ENCODE measurements at places on chromosomes 5 and 9. TPM values are rescaled to one million over a fixed set of nuclear protein-coding genes. Genes with fewer than 3 reads are reported as not detected.

GRCh38 chr5:22076586-22076985 lies 776.6 kb downstream of the CDH12 start:
- DNase-seq, result no peak

- DNase-seq, result no peak
These were observed 638.1 kb downstream of the ACTL7B start for GRCh38 chr9:108217431-108218349.

GRCh38 chr5:171610686-171611085 lies 174.9 kb upstream of the SMIM23 start:
- DNase-seq, result no peak

DNA sequence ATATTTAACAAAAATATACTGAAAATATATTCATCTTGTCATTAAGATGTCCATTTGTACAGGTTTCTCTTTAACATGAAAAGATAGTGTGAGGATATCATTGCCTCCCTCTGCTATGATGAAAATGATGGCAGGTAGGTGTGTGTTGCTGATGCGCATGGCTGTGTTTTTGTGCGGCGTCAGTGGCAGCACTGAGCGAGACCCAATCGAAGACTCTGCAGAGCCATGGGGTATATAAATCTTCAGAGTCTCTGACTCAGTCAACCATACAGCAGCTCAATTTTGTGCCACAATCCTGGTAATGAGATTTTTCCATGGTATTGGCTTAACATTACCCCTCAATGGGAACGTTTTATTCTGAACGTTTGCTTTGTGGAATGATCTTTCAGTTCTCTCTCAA lies 153.5 kb upstream of the IQGAP2 start:
- no peak for DNase-seq

Gene SMIM33
- total RNA-seq, result not detected

Measured in epithelial cell of proximal tubule (primary cell).